HL-60 (cell line): ENCODE measurements at places on chromosomes 6 and 20.

- no peak for DNase-seq
Observed at GRCh38 chr6:16760516-16761470, at the start of gene ATXN1. TSS of gene ATXN1 (minus strand) at chr6:16761460.

DNA sequence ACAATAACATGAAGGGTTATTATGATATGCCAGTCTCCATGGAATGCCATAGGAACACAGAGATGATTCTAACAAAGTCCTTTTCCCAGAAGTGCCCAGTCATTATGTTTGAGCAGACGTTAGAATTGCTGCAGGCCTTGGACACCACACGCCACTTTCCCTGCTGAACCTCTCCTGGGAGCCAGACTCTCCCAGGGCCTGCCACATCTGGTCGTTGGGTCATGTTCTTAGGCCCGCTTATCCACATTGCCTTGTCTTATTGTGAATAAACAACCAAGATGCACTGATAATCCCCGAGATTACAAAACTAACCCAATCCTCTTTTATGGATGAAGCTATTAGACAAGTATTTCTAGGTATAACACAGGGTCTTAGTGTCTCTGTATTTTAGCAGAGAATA lies 276.5 kb upstream of the CITED2 start:
- DNase-seq: no peak

- DNase-seq: no peak
Observed at GRCh38 chr6:152236370-152237097, 400.6 kb downstream of the SYNE1 start.

- peak; percentile 39 for DNase-seq
Observed at GRCh38 chr20:24962510-24962909, 13.4 kb downstream of the CST7 start.

- DNase-seq: no peak
Observed at GRCh38 chr6:107941627-107942026, 16.4 kb downstream of the SEC63 start.

GRCh38 chr6:156773935-156774852 lies 3.0 kb upstream of the ARID1B start:
- DNase-seq: no peak
